Panc1 (cell line): ENCODE measurements at places on chromosomes 5 and 9.

GRCh38 chr9:124794902-124795491 is 18.1 kb downstream of the OLFML2A start:
- DNase-seq = no peak

GRCh38 chr5:168176941-168177340 is 114.5 kb upstream of the WWC1 start:
- no peak for DNase-seq

GRCh38 chr5:17221843-17222636 is 4.6 kb downstream of the BASP1 start:
- no peak for DNase-seq

DNA sequence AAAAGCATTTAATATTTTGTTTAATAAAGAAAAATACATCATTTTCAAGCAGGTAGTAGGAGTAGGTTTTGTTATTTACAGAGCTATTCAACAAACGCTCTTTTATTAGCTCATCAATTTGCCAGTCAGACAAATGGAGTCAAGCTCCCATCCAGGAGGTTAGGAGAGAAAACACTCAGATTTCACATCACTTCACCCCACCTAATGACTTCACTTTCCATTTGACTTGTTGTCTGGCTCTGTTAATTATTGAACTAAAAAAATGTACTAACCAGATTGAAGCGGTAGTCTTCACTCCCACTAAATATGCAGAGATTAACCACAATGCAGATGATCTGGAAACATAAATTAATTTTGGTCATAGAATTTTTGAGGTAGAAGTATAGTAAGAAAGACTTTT is 193.6 kb upstream of the VCAN start:
- DNase-seq = no peak

GRCh38 chr5:122751293-122751782 is 23.5 kb upstream of the SNX2 start:
- no peak for DNase-seq

- DNase-seq = no peak
Observed at GRCh38 chr5:79229357-79230174, 6.4 kb upstream of the JMY start.
